ENCODE measurements at places on chromosomes 5 and 9.

GRCh38 chr9:120412425-120412951 lies 167.5 kb downstream of the CDK5RAP2 start:
- DNase-seq = no peak

- no peak for DNase-seq
Observed at GRCh38 chr5:6576861-6577501, 55.9 kb downstream of the NSUN2 start.

DNA sequence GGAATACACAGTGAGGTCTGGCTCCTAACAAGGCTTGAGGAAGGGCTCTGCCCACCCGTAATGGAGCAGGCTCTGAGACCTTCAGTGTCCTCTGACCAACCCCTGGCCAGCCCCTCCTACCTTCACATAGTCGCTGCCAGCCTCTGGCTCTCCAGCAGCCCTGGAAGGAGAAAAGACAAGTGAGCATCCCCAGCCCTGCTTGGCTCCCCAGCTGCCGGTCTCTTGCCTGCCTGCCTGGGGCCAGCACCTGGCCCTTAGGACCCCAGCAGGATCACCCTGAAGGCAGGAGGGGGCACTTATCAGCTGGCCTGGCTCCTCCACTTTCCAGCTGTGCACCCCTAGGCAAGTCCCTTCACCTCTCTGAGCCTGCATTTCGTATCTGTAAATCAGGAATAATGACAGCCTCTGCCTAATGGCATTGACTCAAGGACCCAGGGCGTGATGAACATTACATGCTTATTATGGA lies 16.9 kb downstream of the SH2D3C start:
- no peak for DNase-seq

DNA sequence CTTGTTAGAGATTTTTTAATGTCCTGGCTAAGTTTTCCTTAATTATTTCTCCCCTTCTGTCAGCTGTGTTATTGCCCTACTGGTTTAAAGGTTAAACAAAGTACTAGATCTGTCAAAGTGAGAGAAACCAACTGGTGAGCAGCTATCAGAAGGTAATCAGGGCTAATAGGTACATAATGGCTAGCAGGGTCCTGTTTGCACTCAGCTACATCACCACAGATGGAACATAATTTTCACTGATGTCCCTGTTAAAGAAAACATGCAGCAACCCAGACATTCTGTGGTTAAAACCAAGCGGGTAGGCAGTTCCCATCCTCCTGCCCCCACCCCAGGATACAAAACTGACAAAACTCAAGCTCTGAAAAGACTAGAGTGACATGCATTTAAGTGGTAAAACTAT lies 473.9 kb downstream of the NR2F1-AS1 start:
- DNase-seq = no peak

All from stimulated activated CD8-positive, alpha-beta memory T cell treated with anti-CD3 and anti-CD28 coated beads, Interleukin-15, amount 100 ng/mL, for 1 hour (primary cell).